ENCODE measurements at places on chromosomes 11 and 22.

- no peak for DNase-seq
Observed at GRCh38 chr22:29096736-29097669, 24.2 kb downstream of the KREMEN1 start.

DNA sequence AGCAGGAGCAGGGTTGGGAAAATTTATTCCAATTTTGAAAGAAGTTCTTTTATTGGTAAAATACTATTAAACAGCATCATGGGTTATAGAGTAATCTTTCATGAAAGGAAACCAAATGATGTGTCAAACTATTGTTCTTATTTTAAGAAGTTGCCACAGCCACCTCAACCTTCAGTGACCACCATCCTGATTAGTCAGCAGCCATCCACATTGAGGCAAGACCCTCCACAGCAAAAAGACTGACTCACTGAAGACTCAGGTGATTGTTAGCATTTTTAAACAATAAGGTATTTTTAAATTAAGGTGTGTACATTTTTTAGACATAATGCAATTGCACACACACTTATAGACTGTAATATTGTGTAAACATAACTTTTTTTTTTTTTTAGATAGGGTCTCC, 3.7 kb upstream of the HEPHL1 start:
- DNase-seq = no peak

DNA sequence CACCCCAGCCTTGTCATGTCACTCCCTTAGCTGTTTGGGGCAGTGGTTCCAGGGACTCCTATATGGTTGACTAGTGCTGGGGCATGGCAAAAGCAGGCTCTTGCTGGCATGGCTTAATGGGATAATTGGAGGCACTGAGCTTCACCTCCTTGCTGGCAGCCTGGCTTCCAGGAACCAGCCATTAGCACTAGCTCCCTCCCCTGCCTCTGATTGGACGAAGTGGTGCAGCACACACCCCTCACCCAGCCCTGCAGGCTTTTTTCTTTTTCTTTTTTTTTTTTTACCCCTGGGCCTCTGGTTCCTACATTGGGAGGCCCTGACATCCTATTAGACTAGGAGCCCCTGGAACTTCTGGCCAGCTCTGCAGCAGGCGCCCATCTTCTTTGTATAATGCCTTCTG, 18.6 kb downstream of the PHLDB1 start:
- no peak for DNase-seq

DNA sequence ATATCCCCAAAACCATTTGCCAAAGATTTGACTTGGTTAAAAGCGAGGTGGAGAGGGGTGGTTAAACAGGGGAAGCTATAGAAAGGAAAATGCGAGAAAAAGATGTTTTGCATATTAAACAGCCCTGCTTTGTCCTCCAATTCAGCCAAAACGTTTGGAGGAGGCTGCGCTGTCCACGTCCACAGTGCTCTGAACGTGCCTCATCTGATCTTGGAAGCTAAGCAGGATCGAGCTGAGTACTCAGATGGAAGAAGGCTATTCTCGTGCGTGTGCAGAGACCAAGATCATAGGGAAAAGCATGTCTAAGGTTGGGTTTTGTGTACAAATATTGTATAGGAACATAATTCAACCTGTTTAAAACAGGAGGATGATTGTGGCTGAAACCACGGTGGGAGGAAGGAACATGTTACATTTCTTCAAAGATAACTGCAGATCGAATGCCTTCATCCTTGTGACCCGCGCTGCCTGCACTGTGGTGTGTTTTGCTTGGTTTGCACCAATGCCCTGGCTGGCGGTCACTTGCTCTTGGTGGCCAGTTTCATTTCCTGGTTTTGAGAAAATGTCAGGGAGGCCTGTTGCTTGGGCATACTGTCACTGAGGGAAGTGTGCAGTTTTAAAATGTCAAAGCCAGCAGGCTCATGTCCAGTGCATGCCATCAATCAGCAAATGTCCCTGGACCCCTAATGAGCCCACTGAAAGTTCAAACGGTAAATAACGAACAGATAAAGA, 40.4 kb downstream of the FLI1 start:
- no peak for DNase-seq

DNA sequence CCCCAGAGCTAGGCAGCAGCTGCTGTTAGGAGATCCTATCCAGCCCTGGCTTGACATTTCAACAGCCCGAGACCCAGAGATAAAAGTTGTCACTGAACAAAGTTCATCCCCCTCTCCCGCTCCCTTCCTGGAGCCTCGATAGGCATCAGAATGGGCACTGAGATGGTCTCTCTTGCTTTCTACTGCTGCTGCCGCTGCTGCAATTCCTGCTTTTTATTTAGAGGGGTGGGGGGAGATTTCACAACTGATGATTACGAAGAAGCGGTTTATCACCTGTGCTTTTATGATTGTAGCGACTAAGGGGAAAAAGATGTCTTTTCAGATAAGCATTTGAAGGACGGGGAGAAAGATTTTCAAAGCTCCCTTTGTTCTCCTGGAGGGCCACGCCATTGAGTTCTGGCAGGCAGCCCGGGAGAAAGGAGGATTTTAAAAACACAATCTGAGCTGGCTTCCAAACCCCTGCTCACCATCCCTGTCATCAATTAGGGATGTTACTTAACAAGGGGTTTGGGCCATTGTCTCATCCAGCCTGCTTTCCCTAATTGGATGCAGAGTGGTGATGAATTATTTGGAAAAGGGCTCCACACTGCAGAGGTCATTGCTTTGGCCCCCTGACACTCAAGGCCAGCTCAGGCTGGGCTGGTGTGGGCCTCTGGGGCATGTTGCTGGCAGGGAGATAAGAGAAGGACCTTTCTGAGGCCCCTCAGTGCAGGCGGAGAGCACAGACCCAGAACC, 344.7 kb downstream of the BUD13 start:
- no peak for DNase-seq

GRCh38 chr11:47234669-47235100, 13.9 kb downstream of the ACP2 start:
- DNase-seq = peak; percentile 29

- no peak for DNase-seq
Observed at GRCh38 chr11:128878455-128878854, 11.4 kb upstream of the KCNJ1 start.

- DNase-seq = no peak
Observed at GRCh38 chr11:102426000-102426399, 26.6 kb downstream of the TMEM123 start.

DNA sequence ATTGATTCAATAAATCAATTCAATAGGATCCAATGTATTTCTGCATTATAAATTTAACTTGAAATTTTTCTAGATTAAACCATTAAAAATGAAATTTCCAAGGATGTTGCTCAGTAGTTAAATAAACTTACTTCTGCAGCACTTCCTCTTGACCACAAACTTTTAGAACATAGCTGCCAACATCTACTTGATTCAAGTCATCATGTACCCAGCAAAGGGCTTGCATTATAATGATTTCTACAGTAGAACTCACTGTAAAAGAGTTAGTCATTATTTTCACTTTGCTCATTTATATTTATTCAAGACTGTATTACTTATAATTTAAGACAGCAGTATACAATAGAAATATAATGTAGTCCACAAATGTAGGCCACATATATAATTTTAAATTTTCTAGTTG, 59.2 kb downstream of the PIK3C2A start:
- no peak for DNase-seq

DNA sequence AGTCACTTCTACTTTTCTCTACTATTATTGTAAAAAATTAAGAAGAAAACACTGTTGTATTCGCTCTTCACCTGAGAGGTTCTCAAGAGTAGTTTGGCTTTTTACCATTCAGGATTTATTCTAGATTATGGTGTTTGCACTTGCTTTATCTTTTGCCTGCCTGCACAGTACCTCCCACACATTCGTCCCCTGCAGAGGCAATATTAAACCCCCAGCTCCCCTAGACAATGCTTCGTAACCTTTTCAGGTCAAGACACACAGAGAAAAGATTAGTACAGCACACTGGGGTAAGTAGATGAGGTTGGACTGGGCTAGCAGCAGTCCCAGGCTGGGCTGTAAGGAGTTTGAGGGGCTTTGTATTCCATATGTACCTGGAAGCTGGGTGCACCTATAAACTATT, 62.4 kb downstream of the TNRC6B start:
- DNase-seq = no peak

- DNase-seq = no peak
Observed at GRCh38 chr22:46828323-46828900, 66.0 kb downstream of the TBC1D22A start.

DNA sequence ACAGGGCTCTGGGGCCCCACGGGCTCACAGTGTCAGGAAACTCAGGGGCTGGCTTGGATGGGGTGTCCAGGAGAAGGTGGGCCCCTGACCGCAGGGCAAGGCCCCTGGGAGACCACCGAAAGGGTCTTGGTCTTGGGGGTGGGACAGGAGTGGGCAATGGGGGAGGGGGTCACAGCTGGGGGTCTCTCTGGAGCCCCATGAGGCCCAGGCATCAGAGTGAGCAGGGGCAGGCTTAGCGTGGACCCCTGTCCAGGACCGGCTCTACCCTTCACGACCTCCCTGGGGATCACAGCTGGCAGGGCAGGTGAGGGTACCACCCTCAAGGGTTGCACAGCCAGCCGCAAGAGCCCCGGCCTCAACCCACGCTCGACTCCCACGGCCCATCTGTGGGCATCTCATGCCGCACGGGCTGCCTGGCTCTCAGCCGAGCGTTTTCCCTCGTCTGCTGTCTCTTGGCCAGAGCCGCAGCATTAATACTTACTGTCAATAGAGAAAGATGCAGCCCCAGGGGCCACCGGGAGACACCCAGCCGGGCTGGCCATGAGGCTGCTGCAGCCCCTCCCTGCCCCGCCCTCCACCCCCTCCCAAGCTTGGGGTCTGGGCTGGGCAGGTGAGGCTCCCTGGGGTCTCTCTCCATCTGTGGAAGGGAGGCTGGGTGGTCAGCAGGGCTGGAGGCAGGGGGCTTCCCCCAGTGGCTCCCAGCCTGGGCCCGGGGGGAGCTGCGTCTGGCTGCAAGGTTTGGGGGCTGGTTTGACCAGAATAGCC, 662 bp downstream of the MUC5B start:
- no peak for DNase-seq

DNA sequence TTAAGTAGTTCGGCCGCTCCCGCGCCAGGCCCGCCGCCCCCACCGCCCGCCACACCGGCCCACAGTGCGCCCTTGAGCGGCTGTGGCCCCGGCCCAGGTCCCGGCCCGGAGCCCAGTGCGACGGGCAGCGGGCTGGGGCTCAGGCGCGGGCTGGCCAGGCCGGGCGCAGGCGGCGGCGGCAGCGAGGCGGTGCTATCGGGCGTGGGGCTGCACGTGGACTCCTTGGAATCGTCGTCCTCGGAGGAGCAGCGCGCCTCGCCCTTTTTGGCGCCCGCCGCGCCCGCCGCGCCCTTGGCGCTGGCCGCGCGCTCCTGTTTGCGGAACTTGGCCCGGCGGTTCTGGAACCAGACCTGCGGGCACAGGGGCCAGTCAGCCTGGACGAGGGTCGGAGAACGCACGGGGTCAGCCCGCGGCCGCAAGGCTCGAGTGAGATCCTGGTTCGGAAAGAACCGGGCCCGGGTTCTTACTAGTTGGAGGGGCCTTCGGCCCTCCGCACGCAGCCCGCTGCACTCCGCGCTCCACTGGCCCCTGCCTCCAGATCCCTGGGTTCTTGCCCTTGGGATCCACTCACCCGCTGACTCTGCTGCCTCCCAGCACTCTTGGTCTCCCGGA, 4.0 kb downstream of the PHOX2A start:
- no peak for DNase-seq

GRCh38 chr22:27475548-27475897, 326.0 kb downstream of the MN1 start:
- DNase-seq = no peak

DNA sequence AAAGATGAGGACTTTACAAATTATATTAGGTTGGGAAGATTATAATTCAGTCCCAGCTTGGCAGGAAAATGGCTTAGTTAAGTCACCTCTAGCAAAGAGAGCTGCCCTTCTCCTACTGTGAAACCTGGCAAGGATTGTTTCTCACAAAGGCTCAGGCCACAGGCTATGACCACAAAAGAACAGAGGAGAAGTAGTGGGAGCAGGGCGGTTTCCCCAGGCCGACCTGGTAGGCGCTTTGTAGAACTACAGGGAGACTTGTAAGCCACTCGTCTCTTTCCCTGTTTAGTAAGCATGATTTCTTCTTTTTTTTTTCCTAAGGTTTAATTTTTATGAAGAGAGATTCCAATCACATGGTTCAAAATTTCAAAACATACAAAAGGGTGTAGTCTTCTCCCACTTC, 4.6 kb downstream of the SNAP29 start:
- no peak for DNase-seq

DNA sequence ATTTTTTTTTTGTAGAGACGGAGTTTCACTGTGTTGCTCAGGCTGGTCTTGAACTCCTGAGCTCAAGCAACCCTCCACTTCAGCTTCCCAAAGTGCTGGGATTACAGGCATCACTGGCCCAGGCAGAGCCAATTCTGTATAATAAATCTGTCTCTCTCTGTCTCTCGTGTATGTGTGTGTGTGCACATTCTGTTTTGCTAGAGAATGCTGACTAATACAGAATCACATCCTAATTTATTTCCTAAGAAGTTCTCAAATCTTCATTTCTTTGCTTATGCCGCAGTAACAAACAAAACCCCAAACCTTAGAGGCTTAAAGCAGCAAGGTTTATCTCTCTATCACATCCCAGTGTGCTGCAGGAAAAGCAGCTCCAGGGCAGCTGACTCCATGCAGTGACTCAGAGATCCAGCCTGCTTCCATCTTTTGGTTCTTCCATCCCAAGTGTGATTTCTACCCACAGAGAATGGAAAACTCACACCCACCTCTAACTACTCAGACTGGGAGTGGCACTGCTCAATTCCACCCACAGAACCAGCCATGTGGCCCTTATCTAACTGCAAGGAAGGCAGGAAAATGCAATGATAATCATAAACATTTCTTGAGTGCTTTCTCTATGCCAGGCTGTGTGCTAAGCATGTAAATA, 35.1 kb upstream of the LRRC10B start:
- DNase-seq = no peak

DNA sequence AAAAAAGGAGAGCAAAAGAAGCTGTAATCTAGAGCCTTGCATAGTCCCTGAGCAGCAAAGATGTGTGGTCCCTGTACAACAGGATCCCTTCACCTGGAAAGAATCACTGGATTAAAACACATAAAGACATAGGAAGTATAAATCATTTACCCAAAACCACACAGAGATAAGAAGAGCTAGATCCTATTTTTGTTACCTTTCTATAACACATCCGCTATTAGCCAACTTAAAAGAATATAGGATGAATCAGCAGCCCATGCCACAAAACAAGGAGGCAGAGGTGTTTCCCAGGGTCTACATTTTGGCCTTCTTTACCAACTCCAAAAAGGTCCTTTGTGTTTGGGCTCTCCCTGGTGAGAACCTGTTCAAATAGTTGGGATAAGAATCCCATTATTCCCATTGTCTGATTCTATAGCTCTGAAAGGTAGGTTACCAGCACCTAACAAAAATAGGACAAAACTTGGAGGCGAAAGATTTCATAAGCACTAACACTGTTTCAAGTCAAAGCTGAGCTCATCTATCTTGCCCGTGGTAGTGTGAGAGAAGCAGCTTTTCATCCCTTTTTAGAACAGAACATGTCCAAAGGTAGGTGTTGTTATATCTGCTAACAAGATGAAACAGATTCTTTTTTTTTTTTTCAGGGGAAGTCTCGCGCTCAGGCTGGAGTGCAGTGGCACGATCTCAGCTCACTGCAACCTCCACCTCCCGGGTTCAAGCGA, 26.8 kb downstream of the PAK1 start:
- DNase-seq = no peak
